ENCODE measurements at places on chromosomes 1 and 21.

- DNase-seq, result no peak
Observed at GRCh38 chr1:52636721-52637695, 4.0 kb downstream of the SHISAL2A start.

DNA sequence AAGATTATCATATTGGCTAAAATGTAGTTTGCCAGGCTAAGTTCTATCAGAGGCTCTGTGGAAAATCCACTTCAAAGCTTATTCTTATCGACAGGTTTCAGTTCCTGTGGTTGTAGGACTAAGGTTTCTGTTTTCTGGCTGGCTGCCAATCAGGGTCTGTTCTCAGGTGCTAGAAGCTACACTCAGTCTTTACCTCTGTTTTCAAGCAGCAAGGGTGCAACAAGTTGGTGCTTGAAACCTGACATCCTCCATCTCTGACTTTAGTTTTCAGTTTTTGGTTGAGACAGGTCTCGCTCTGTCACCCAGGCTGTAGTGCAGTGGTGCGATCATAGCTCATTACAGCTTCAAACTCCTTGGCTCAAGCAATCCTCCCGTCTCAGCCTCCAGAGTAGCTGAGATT, 15.3 kb upstream of the TMCO2 start:
- DNase-seq, result no peak

- no peak for DNase-seq
Observed at GRCh38 chr1:23810818-23811540, 10.4 kb upstream of the GALE start.

GRCh38 chr1:185360714-185361113, 43.7 kb upstream of the IVNS1ABP start:
- DNase-seq, result no peak

- no peak for DNase-seq
Observed at GRCh38 chr1:6010554-6010953, 18.3 kb upstream of the NPHP4 start.

- peak; percentile 26 for DNase-seq
Observed at GRCh38 chr1:100950781-100951180, 54.9 kb downstream of the SLC30A7 start.

DNA sequence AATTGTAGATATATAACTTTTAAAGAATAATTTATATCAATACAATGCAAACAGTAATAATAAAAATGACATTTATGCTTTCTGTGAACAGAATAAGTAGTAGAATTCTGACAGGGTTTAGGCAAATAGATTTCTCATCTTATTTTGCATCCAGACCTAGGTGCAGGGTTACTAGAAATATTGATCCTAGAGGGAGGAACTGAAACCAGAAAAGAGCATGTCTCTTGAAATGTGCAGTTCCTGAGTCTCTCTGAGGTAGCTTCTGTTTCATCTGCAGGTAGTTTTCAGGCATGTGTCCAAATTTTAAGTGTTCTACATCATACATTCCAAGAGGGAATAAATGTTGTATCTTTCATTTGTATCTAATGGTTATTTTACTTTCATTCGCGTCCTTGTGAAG, 631.9 kb upstream of the ADGRL4 start:
- no peak for DNase-seq

GRCh38 chr1:100584761-100585745, 47.1 kb downstream of the GPR88 start:
- DNase-seq, result no peak

GRCh38 chr1:246791303-246791918, 67.2 kb downstream of the SCCPDH start:
- DNase-seq, result no peak

DNA sequence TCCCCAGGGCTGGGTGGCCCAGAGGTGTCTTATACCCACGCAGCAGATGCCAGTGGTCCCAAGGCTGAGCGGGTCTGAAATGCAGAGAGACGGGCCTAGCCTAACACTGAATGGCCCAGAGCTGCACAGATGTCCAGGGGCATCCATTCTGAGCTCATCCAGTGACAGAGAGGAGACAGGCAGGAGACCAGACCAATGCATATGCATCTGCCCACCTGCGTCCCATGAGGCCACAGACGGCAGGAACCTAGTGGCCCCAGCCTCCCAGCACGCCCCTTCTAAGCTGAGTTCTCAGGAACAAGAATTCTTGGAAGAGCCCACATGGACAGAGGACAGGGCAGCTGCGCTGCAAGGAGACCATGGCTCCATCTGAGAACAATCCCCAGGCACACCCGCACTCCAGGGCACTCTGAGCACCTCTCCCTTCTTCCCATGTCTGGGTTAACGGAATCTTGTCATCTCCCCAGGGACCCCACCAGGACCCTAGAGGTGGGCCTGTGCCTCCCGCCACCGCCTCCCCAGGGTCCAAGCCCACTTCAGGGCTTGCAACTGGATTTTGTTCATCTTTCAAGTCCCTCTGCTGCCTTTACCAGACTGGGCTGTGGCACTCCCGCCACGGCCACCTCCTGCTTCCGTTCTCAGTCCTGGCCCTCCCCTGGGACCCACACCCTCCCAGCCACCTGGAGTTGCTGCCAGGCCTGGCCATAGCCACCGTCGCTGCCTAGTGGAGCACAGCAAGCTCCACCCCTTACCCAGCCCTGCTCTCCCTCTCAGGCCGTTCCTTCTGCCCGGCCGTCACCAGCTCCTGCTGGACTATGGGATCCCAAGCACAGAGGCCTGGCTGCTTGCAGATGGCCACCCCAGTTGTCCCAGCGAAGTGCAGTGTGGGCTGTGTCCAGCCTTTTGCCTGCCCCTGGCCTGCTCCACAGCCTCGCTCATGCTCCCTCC, 3.3 kb downstream of the WNT3A start:
- DNase-seq, result no peak

GRCh38 chr1:197519741-197520334, 251.8 kb downstream of the CRB1 start:
- no peak for DNase-seq

DNA sequence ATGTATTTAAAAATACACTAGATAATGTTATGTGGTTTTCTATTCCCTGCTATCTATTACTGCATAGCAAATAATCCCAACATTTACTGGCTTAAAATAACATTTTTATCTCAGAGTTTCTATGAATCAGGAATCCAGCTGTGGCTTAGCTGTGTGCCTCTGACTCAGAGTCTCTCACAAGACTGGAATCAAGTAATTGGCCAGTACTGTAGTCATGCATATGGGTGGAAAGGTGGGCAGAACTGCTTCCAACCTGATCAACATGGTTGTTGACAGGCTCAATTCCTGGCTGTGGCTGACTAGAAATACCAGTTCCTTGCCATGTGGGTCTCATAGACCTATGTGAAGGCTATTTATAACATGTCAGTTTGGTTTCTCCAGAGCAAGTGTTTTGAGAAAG, 131.8 kb downstream of the PDE4B start:
- DNase-seq, result peak; percentile 80

DNA sequence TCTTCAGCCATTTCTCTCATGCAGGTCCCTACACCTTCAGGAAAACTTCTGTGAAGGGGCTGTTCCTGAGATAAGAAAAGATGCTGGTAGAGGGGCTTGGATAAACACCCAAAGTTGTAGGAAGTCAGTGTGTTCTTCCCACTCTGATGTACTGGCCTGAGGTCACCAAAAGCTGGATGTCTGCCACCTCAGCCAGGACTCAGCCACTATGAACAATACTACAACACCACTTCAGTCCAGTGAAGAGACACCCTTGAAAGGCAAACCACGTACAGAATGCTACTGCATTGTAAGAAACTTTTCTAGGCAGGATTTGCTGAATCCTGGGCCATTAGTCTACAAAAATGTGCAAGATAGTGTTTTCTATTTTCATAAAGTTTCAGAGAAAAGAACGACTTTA, 2.4 kb downstream of the PTPN14 start:
- no peak for DNase-seq

DNA sequence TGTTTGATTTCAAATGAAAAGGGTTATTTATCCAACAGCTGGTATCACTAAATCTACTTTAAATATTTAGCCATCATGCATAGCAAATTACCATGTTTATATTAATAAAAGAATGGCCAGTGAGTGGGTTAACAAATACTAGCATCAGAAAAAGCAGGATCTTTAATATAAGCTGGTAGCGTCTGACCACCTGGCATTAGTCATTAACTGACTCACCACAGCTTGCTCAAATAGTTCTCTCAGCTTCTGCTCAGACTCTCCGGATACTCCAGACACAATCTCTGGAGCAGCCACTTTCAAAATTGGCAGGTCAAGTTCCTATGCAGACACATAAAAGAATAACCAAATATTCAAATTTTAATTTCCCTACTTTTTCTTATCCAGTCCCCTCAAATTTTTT, 29.6 kb downstream of the NVL start:
- DNase-seq, result peak; percentile 71

GRCh38 chr1:82783044-82783443, 982.3 kb downstream of the ADGRL2 start:
- DNase-seq, result no peak

DNA sequence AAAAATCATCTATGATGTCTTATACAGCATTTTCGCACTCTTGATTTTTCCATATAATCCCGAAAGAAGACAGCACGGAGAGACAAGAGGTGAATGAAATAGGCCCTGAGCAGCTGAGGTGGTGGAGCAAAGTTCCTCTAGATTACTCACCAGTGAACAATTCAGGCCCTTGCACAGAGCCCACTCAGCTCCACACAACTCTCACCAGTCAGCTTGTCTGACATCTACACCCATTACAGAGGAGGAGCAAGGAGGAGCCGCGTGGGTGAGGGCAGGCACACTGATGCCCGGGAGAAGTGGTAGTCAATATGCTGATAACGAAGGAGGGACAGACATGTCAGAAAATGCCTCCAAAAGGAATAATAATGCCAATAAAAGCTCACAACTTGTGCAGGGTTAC, 59.9 kb downstream of the DNM3 start:
- DNase-seq, result no peak

- DNase-seq, result no peak
Observed at GRCh38 chr1:4268262-4268888, 368.3 kb upstream of the C1orf174 start.

DNA sequence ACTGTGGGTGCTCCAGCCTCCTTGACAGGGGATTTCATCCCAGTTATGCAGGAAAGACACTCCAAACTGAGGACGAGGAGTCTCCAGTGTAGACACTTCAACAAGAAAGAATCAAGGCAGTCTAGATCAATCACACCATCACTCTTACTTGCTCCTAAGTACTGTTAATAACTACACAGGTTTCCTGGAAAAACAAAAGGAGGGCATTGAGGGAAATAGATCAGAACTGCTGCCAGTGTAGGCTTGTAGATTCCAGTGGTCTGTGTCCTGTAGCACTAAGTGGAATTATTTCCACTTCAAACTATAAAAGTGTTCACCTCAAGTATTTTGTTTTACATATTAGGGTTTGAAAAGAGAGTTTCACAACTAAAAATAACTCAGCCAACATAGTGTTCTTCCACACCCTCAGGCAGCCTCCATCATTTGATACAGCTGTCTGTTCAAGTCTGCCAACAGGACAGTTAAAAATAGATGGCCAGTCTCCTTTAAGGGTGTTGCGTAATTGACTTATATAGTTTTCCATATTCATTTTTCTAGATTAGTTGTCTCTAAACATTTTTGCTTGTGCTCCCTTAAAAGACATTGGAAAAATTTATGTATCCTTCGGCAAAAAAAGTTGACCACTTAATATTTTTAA, 32.0 kb upstream of the AGL start:
- DNase-seq, result no peak

DNA sequence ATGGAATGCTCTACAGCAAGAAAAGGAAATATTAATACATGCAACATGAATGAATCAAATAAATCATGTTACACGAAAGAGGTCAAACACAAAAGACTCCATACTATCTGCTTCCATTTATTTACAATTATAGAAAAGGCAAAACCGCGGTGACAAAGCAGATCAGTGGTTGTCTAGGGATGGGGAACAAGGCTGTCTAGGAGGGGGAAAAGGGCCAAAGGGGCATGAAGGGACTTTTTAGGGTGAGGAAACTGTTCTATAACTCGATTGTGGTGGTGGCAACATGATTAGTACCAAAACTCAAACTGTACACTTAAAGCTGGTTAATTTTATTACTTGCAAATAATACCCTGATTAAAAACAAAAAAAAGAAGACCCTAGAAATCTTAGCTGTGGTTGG, 20.6 kb downstream of the CAPZB start:
- no peak for DNase-seq

GRCh38 chr1:228979774-228980173, 244.5 kb downstream of the RHOU start:
- DNase-seq, result no peak

- DNase-seq, result no peak
Observed at GRCh38 chr1:245710961-245711903, 556.4 kb downstream of the KIF26B start.

- DNase-seq, result peak; percentile 80
Observed at GRCh38 chr1:33055210-33056008, 18.7 kb upstream of the AK2 start.

- no peak for DNase-seq
Observed at GRCh38 chr1:21613072-21613867, 55.9 kb downstream of the RAP1GAP start.

DNA sequence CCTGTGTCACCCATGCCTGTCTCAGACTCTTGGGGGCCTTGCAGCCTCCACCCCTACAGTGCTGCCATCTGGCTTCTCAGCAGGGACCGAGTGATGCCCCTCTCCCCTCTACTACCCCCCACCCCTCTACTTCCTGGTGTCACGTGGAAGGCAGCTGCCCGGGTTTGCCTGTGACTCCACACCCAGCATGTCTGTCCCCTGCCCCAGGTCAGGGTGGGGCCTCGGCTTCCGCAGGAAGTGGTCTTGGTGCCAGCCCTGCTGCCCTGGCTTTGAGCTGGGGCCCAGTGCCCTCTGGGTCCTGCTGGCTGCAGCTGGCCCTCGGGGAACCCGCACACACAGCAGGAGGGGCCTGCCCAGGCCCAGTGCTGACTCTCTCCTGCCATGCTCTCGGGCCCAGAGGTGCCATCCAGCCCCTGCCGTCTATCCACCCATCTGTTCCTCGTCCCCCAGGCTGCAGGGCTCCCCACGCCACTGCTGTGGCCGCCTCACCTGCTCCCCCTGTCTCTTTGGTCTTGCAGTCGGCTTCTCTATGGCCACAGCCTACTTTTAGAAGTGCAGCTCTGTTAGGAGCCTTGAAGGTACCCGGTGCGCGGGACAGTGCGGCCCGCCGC, 24.0 kb downstream of the PLCH2 start:
- no peak for DNase-seq

DNA sequence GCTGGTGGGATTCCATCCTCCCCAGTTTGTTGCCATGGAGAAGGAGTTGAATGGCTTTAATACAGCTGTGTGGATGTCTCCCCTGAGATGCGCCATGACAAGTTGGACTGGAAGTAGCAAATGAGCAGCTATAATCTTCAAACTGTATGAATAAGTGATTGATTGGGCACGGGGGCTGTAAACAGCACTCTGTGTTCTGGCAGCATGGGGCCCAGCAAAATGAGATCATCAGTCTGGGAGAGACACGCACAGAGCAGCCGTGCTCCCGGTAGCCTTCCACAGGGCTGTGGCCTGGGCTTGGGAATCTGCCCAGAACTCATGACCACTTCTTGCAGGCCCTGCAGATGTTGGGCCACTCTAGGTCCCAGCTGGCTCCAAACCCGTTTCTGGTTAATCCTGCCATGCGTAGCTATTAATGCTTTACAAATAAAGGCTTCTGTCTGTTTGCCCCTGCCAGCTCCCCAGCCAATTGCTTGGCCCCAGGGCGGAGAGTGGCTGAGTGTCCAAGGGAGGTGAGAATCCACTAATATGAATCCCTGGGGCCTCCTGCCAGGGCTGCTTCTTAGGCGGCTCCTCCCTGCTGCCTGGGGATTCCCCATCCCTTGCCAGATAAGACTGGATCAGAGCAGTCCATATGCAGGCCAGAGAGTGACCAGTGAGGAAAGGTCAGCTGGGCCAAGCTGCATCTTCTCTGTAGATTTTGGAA, 642.9 kb downstream of the AJAP1 start:
- DNase-seq, result no peak
